Mesendoderm (in vitro differentiated cells): ENCODE measurements at places on chromosomes 7 and 10.

GRCh38 chr7:155872678-155873369 is 60.6 kb upstream of the SHH start:
- no peak for DNase-seq

- no peak for DNase-seq
Measured at GRCh38 chr7:30176463-30177109, 41.8 kb downstream of the MTURN start.

DNA sequence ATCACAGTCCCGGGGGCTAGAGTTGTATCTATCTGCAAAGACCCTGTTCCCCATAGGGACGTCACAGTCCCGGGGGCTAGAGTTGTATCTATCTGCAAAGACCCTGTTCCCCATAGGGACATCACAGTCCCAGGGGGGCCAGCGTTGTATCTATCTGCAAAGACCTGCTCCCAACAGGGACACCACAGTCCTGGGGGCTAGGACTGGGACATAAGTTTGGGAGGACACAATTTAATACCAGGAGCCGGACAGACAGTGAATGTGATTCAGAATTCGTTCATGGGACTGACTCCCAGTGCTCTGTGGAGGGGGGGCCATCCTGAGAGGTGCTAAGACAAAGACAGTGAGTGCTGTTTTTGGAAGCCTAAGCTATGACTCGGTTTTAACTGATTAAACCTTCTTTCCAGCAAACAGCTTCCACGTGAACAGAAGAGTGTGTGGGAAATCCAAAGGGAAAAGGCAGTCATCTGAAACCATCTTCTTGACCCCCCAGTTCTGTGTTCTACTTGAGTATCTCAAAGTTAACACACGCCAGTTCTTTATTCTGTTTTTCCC is 153.0 kb downstream of the DIP2C start:
- DNase-seq: no peak

DNA sequence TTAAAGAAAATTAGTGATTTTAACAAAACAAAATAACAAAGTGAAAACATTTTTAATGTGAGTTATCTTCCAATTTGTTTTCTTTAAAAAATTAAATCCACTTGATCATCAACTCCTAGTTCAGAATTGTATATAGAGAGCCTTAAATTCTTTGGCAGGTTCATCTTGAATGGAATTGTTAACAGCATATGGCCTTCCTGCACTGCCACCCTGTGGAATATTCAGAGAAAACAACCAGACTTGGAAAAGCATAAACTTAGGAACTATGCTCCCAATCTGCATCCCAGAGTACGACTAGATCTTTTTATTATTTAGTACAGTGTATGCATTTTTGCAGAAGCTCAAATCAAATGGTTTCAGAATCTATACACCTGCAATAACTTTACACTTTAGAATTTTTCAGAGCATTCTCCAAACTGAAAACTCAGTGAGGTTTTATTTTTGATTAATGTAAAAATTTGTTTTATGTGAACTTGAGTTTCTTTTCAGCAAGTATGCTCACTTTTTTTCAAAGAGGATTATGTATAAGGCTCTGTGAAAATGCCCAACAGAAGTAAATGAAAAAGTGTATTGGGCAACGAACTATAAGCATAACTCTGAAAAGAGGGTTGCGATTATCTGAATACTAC is 44.9 kb upstream of the ANK3 start:
- peak; percentile 59 for DNase-seq

DNA sequence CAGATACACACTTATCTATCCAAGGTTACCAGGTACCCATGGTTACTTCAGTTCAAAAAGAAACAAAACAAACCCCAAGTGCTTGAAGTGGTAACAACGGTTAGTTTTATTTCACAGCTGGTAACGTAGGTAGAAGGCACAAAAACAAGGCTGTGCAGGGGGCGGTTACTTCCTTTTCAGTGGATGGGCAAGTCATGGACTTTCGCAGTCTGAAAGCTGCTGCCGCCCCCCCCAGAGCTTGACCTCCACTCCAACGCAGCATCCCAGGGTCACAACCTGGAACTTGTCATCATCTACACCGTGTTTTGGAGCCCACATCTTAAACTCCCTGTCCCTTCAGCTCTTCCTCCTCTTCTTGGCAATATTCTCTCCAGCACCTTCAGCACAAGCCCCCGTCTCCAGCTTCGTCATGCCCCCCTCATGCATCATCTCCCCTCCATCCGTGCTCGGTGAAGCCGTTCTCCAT is 181.2 kb upstream of the ITGB1 start:
- DNase-seq: peak; percentile 51

- no peak for DNase-seq
Measured at GRCh38 chr7:2010551-2011265, 222.0 kb downstream of the MAD1L1 start.

DNA sequence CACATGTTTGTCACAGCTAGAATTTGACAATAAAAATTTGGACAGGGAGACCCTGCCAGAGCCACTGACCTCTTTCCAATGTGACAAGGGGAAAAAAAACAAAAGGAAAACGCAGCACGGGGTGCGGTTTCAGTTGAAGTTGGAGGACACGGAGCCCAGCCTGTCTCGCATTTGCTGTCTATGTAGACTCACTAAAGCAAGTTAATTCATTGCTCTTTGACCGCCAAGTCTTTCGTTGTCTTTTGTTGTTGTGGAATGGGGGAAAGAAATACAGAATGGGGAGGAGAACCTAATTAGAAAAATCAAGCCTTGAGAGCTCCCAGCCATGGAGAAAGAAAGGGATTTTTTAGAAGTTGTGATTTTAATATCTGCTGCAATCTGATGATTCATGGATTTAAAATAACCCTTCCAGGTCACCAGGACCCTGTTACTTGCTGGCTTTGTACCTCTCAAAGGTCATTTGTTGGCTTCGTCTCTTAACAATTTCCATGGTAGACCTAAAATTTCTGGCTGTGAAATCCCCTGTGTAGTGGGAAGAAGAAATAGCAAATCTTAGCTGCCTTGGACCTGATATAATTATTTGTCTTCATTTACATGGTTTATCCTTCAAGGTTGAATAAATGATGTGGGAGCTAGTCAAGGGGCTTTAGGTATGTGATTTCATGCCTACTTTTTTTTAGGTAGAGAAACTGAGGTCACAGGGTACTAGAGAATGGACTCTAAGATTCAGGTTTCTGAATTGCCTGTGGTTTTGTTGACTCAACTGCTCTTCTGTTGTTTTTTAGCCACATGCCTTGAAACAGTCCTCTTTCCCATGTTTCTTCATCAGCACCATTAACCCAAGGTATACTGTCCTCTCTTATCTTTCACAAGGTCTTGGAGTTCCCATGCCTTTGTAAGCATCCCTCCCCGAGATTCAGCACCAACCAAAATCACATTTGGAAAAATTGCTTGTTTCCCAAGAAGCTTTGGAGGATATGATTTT is 78.7 kb downstream of the TCF7L2 start:
- DNase-seq: no peak
